GM12891 (cell line): ENCODE measurements at places on chromosomes 5 and 9.

GRCh38 chr5:138686668-138687067 is 66.6 kb upstream of the CTNNA1 start:
- DNase-seq = no peak

DNA sequence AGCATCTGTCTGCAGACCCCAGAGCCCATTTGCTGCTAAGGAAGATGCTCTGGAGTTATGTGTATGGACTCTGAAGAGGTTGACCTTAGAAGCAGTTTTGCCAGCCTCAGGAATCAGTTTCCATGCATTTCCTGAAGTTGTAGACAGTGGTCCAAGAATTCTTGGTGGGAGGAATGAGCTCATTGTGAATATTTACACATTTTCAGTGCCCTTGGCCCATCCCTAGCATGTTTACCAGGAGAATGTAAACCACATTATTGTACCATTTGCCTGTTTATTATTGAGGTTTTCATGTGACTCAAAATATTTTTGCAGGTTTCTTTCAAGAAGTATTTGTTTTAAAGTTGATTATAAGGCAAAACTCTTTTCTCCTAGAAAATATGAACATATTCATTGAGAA is 93.8 kb downstream of the NXNL2 start:
- DNase-seq = no peak

DNA sequence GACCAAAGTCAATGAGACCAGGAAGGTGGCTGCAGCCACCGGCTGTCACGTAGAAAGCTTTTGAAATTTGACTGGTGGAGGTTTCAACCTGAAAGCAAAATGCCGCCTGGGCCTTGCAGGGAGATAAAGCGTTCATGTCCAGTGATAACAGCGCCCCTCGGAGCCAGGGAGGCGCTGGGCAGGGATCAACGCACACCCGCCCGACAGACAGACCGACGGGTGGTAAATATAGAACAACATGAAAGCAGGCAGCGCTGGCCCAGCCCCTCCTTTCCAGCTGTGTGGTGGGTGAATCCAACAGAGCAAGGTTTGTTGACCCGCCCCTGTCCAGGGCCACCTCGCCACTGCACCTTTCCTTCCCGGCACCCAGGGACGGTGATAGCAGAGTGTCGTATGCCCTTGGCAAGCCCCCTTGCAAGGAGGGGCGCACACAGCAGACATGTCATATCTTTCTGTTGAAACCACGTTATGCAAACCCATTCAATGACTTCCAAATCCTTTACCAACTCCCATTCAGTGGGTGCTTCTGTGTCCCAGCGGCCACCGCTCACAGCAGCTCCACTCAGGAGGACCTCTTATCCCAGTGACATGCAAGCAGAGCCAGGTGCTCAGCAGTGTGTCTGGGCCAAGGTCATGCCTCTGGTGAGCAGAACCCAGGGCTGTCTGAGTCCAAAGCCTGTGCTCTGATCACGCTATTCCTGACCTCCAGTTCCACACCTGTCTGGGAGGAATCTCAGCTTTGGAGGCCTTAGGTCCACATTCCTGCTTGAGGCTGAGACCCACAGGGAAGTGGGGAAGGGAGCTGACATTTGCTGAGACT is 38.7 kb downstream of the NKX2-5 start:
- DNase-seq = no peak

- no peak for DNase-seq
Measured at GRCh38 chr5:74838262-74838661, 27.9 kb downstream of the FAM169A start.

- no peak for DNase-seq
Measured at GRCh38 chr5:139296862-139297326, 3.4 kb downstream of the MATR3 start.

DNA sequence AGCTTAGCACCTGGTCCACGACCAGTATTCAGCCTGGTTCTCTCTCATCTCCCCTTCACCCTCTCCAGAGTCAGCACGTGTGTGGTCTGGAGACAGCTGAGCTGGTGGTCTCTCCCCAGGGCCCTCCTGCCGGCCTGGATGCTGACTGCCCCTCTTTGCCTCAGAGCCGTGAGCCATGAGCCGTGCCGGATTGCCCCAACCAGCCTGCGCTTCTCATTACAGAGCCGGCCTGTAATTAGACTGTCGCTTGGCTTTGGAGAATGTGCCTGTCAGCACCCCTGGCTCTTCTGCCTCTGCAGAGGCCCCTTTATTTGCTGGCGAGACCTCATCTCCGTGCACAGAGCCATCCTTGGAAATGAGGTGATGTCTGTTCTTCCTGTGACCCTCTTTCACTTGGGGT is 118.7 kb upstream of the BOD1 start:
- no peak for DNase-seq

DNA sequence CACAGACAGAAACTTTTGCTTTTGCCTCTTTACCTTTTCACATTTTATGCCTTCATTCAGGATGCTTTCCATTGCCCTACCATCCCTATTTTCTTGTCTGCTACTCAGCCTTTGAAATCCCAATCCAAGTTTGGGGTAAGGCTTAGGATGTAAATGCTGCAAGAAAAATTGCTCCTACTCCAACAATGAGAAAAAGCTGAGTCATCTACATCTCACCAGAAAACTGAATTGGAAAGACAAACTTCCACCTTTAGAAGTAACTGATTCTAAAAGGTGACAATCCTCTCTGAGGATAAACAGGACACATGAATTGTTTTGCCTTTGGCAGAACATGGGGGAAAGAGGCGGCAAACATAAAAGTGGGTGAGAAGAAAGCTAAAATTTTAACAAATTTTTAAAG is 295.6 kb downstream of the NR2F1-AS1 start:
- no peak for DNase-seq

- no peak for DNase-seq
Measured at GRCh38 chr9:116087751-116088194, 65.8 kb upstream of the PAPPA start.

DNA sequence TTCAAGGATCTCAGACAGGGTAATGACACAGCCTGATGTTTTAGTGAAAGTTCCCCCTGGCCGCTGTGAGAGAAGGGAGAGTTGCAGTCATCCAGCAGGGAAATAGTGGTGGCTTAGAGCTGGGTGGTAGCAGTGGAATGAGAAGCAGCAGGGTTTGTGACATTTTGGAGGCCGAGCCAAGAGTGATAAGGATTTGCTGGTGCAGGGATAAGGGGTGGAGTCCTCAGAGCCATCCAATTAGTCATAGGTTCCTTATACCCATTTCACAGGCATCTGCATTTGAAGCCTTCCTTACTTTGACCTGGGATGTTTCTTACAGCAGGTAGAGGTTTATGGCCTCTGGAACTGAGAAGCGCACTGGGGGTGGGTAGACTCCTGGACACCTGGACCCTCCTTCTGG is 12.8 kb downstream of the JADE2 start:
- no peak for DNase-seq

DNA sequence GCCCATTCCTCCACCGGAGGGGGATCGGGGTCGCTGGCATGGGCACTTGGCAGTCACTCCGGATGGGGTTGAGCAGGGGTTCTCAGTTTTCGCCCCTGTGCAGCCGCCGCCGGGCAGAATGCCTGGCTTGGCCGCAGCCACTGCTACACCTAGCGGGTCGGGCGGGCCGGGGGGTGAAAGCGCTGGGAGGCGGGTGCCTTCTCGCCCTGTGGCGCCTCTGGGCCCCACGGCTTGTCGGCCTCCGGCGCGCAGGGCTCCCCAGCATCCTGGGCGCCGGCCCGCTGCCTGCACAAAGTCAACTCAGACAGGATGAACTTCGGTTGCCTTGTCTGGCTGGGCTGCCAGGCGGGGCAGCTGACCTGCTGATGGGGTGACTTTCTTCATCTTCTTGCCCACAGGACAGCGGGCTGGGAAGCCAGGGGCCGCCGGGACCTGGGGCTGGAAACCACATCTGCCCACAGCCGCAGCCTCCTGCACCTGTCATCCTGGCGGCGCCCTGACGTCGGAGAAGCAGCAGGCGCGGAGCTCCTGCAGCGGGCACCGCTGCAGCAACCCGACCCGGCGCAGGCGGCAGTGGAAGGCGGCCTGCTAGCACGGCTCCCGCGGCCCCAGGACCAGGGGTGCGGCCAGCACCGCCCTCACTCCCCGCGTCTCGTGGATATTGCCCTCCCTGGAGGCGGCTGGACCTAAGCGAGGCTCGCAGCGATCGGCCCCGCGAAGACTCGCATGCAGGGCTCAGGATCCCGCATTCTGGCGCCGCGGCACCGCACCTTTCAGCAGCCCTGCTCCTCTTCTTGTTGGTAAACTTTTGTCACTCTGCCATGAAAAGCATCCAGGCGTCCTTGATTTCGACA is 1.3 kb upstream of the ANKRD18A start:
- DNase-seq = no peak

DNA sequence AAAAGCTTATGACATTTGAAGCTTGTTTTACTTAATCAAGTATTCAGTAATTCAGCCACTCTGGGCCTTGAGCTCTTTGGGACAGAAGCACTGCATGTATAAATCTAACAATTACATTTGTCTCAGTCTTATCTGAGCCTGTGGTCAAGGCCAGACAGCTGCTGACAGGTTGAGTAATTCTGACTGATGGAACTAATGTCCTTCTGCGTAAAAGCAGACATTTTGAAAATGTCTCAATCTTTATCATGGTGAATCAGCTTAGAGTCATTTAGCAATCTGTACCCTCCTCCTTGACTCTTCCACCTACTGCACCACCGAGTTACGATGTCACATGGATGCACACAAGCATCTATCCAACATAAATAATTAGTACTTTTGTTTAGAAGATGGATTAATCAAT is 400.0 kb downstream of the ARRDC3 start:
- no peak for DNase-seq

- no peak for DNase-seq
Measured at GRCh38 chr5:39323542-39323941, 40.8 kb downstream of the C9 start.

- DNase-seq = no peak
Measured at GRCh38 chr5:122864400-122864799, 19.0 kb downstream of the SNX24 start.

DNA sequence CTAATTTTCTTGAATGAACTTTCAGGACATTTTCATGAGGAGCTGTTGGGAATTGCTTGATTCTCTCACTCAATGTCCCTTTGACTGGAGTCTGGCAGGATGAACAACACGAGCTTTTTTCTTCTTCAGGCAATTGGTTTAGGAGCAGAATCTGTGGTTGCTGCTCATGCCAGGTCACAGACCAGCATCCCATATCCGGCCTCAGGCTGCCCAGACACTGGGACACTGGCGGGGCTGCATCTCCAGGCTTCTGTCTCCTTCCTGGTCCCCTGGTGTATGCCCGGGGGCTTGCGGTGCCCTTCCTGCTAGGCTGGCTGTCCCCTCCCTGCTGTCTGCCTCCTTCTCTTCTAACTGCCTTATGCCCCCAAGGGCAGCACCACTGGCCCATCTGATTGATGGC is 311.5 kb upstream of the DAP start:
- no peak for DNase-seq

DNA sequence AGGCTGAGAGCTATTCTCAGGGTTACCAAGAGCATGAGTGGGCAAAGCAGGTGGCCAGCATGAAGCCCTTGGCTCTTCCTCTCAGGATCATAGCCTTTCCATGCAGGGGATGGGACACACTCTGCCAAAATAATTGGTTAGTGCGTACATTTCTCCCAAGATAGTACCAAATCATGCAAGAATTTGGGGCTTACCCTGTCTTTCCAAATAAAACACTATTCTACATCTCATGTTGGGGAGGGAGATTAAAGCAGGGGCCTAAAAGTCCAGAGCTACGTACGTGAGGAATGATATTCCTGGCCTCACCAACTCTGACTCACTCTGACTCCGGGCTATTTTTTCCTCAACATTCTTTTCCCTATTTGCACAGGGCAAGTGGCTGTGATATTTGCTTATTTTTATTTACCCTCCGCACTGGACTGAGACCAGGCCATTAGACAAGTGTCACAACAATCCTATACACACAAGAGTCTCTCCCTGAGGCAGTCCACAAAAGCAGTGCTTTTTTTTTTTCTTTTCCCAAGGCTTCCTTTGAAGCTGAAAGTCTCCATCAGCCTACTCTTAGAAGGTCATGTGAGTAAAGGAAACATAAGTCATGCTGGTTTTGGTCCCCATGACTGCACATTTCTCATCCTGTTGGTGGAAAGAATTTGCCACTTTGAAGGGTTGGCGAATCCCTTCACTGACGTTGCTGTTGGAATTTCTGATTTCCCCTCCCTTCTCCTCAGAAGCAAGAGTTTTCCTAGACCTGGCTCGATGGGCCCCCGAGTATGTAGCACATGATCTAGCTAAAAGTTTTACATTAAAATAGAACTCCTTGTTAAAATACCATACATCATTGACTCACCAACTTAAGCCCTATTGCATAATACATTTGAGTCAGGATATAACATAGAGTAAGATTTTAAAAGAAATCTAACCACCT is 40.0 kb downstream of the TMEM252 start:
- DNase-seq = no peak

DNA sequence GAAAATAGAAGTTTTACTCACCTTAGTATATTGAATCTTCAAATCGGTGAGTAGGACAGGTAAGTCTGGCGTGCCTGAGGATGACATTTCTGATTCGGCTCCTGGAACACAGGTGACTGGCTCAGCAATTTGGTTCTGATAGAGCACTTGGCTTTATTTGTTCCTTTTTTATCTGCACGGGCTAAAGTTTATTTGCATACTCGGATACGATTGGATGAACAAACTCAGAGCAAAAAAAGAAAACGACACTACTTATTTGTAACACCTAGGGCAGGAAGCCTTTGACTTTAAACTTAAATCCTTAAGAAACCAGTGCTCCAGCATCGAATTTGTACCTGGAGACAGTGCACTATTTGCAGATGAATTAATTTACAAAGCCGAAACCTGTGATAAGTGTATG is at the start of gene ALDH1A1:
Gene ALDH1A1 (minus strand): TSS at position 140 of the 400 bp plus-strand sequence. CDS start 53 bp downstream, at position 87.
- DNase-seq = no peak

DNA sequence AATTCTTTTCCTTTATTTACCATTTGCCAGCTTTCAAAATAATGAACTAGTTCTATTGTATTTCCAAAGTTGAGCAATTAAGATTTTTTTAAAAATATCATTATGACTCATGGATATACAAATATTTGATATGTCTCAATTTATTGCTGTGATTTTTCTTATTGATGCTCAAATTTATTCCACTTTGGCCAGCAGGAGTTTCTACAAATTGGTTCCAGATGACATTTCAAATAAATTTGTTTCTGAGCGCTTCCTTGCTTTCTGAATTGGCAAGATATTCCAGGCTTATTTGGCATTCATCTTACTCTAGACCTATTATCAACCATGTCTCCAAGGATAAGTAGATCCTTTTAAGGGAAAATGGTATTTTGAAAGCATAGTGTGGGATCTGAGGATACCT is 58.5 kb upstream of the TJP2 start:
- no peak for DNase-seq

DNA sequence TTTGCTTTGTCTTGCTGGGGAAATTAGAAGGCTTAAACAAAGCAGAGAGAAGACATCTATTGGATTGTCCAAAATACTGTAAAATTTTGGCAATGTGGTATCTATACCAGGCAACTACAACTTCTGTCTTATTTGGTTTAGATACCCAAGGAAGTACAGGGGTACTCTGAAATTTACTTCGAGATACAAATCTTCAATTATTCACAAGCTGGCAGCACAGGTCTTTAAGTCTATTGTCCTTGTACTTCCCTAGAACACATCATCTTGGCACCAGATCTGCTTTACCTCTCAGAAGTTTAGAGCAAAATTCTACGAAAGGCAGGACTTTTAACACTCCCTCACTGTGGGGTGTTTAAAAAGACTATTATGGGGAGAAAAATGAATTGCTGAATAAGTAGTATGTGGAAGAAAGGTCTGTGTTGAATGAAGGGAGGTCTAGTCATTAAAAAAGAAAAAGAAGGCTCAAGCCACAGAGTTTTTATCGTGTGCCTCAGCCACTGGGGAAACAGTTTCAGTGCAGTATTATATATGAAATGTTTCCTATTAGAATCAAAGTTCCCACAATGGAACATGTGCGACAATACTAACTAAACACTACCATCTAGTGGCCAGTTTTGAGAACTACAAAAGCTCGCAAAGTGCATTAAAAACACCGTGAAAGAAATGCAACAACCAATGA is 93.7 kb downstream of the PDE4D start:
- DNase-seq = no peak
